ENCODE measurements at places on chromosomes 1 and 21. TPM values are rescaled to one million over a fixed set of nuclear protein-coding genes. Genes with fewer than 3 reads are reported as not detected.

The NBPF3 gene
- total RNA-seq, result 7.4 TPM

- no peak for DNase-seq
Measured at GRCh38 chr1:20474333-20474975, 11.6 kb downstream of the CAMK2N1 start.

DNA sequence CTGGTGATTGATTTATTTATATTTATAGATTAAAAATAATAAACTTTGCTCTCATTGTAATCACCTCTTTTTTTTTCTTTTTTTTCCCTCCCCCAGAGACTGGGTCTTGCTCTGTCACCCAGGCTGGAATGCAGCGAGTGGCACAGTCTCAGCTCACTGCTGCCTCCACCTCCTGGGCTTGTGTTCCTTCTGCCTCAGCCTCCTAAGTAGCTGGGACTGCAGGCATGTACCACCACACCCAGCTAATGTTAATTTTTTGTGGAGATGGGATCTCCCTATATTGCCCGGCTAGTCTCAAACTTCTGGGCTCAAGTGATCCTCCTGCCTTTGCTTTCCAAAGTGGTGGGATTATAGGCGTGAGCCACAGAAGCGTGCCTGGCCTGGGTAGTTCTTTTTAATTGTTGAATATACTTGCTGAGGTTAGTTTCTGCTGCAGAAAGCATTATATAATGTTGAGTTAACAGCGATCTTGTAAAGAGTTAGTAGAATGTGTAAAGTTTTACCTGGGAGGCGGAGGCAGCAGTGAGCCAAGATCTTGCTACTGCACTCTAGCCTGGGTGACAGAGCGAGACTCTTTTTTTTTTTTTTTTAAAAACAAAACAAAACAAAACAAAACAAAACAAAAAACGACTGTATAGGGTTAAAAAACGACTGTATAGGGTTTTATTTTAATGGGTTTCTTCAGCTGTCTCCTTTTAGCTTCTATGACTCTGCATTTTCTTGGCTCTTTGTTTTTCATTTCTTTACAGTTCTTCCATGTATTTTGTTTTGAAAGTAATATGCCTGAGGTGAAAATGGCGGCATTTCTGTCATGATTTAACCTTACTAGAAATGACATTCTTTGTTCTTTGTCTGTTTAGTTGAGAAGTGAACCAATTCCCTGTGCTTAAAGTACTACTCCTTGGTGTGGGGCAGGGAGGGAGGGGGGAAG lies 82.7 kb downstream of the CAMTA1 start:
- no peak for DNase-seq

The GNG12 gene
- total RNA-seq, result 203 TPM

DNA sequence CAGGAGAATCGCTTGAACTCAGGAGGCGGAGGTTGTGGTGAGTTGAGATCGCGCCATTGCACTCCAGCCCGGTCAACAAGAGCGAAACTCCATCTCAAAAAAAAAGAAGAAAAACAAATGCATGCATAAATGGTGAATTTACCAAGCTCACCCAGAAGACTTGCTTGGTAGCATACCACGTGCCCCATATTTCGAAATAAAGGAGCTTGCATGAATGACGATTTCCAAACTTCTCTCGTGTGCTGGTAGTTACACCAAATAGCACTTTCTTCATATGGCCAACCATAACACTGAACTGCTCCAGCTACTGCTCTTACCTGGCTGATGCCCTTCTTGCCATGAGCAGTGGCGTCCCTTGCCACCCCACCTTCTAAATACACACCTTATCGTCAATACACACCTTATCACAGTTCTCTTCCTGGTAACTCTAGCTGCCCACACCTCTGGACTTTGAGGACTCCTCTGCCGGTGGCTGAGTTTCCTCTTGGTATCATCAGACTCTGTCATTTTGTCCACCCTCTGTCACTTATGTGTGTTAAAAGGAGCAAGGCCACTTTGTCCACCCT lies 2.8 kb downstream of the DOP1B start:
- no peak for DNase-seq

DNA sequence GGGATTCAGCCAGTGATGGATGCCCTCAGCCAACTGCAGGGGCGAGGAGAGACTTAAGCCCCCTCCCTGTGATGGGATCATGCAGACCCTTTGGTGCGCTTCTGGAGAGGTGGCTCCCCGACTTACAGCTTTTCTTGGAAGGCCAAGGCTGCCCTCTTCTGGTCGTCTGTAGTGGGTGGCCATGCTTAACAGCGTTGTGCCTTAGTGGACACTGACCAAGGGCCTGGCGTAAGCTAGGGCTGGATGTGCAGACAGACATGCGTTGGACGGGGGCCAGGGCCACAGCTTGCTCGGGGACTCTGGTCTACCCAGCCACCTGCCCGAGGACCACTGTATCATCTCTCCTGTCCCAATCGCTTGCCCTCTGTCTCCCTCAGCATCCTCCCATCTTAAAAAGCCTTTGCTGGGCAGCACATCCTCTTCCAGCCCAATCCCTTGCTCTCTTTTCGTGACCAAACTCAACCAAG lies 5.5 kb downstream of the AZIN2 start:
- no peak for DNase-seq

- peak; percentile 22 for DNase-seq
Measured at GRCh38 chr1:154221278-154222001, 685 bp downstream of the UBAP2L start.

GRCh38 chr1:180928331-180929230 lies 15.9 kb downstream of the KIAA1614 start:
- no peak for DNase-seq

- no peak for DNase-seq
Measured at GRCh38 chr1:184770181-184770979, 15.7 kb upstream of the EDEM3 start.

DNA sequence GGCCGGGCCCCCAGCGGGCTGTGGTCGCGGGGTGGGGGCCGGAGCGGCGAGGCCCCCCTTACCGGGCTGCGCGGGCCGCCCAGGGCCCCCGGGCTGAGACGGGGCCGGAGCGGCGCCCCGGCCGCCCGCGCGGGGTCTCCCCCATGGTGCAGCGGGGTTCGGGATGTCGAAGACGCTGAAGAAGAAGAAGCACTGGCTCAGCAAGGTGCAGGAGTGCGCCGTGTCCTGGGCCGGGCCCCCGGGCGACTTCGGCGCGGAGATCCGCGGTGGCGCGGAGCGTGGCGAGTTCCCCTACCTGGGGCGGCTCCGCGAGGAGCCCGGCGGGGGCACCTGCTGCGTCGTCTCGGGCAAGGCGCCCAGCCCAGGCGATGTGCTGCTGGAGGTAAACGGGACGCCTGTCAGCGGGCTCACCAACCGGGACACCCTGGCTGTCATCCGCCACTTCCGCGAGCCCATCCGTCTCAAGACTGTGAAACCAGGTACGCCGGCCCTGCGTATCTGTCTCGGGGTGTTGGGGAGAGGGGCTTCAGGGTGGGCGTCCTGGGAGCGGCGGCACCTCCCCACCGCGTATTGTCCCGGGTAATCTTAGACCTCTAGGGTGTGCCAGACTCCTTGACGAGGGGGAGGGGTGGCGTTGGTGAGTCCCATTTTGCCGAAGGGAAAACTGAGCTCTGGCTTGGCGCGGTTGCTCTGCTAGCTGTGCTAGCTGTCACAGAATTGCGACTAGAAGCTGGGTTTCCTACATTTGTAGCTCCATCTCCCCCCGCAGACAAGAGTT lies 745 bp downstream of the MAGI3 start:
- peak; percentile 56 for DNase-seq

- no peak for DNase-seq
Measured at GRCh38 chr1:226882631-226883409, 12.4 kb downstream of the PSEN2 start.

DNA sequence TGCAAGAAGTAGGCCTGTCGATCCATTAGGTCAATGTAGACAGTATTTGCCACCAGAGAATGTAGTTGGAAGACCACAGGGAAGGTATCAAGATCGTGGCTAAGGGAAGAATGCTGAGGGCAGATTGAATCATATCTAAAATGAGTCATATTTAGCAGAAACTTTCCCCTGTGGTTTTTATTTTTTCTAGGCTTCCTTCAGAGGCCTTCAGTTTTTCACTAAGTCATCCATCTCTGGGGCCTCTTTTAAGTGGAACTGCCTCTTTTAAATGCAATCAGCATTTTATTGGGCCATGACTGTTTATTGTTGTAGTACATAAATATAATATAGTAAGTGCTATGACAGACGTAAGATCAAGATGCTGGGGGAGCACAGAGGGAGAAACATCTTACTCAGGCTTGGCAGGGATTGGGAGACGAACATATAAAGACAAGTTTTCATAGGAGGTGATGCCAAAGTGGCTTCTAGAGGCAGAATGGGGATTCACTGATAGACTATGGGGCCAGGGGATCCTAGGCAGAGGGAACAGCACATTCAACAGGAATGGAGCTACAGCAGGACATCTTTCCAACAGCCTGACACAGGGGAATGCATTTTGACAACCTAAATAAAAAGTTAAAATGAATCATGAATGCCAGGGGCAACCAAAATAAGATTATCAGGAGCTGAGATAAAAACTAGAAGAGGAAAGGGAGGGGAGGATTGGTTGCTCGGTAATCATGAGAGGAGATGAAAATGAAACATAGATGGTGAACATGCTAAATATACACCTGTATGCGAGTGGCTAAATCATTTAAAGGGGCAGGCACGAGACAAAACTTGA lies 20.1 kb downstream of the UBE2U start:
- peak; percentile 85 for DNase-seq

The SPATA1 gene
- 0.56 TPM for total RNA-seq

DNA sequence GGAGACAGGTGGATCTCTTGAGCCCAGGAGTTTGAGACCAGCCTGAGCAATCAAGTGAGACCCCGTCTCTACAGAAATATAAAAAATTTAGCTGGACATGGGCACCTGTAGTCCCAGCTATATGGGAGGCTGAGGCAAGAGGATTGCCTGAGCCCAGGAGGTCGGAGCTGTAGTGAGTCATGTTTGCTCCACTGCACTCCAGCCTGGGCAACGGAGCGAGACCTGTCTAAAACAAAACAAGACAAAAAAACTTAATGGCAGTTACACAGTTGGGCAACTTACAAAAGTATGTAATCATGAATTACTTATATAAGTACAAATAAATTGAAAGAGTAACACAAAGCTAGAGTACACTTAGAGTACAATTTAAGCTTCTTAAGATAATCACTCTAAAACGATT lies 25.2 kb downstream of the RC3H1 start:
- DNase-seq, result no peak

GRCh38 chr1:226027538-226028217 lies 28.5 kb upstream of the SDE2 start:
- DNase-seq, result no peak

DNA sequence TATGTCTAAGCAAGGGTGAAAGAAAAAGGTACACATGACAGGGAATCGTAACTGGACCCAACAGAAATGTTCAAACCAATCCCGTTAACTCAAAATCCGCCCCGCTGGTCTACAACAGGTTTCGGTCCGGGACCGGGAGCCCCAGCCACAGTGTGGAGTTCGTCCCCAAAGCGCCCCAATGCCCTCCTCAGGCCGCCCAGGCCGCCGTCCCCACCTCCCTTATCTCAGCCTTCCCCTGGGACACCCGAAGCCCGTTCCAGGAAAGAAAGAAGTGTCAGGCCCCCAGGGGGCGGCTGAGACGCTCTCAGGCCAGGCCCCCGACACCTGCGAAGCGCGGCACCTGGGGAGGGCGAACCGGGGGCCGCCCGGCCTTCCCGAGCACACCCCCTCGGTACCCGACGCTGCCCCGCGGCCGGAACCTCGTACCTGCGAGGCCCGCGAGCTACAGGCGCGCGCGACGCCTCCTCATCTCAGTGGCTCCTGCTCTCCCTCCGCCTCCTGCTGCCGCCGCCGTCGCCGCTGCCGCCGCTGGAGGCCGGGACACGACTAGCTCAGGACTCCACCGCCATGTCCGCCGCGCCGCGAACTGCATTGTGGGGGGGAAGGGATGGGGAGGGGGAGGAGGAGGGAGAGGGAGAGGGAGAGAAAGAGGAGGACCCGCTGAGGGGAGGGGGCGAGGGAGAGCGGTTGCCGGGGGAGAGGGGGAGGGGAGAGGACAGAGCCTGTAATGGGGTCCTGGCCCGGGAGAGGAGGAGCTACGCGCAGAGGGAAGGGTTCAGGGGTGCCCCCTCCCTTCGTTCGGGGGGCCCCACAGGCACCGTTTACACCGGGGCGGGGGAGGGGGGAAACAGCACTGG lies at the start of gene TUT4:
Gene TUT4 (minus strand): TSS at position 588 of the 857 bp plus-strand sequence. CDS start 26,812 bp downstream, outside the sequence.
- peak; percentile 60 for DNase-seq

The VHLL gene
- total RNA-seq, result not detected

The DDR2 gene
- total RNA-seq, result 0.41 TPM

DNA sequence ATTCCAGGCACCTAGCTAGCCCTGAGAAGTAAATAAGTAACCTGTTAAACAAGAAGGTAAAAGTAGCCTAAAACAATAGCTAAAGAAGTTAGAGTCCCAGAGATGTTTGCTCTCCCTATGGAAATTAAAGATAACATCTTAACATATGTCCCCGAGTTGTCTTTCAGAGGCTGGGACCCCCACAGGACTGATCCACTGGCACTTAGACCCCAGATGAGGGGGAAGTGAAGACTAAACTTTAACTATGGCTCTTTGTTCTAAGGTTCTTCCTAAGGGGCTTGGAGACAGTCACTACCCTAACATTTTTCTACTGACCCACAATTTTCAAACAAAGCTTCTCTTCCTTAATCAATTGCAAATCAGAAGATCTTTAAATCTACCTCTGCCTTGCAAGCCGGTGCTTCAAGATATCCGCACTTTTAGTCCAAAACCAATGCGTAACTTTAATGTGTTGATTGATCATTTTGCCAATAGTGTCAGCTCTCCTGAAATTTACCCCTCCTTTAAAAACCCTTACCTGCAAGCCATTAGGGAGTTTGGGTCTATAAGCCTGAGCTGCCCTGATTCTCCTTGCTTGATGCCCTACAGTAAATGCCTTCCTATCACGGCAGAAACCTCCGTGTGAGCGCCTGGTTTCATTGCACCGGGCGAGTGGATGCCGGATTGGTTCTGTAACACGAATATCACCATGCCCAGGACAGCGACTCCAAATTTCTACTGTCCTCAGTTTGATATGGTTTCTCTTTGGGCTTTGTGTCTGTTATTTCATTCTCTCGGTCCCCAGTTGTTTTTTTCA lies 404.4 kb downstream of the SIPA1L2 start:
- no peak for DNase-seq

- DNase-seq, result peak; percentile 91
Measured at GRCh38 chr21:41612674-41613532, 104.9 kb upstream of the TMPRSS2 start.

The EDARADD gene
- 6.3 TPM for total RNA-seq

DNA sequence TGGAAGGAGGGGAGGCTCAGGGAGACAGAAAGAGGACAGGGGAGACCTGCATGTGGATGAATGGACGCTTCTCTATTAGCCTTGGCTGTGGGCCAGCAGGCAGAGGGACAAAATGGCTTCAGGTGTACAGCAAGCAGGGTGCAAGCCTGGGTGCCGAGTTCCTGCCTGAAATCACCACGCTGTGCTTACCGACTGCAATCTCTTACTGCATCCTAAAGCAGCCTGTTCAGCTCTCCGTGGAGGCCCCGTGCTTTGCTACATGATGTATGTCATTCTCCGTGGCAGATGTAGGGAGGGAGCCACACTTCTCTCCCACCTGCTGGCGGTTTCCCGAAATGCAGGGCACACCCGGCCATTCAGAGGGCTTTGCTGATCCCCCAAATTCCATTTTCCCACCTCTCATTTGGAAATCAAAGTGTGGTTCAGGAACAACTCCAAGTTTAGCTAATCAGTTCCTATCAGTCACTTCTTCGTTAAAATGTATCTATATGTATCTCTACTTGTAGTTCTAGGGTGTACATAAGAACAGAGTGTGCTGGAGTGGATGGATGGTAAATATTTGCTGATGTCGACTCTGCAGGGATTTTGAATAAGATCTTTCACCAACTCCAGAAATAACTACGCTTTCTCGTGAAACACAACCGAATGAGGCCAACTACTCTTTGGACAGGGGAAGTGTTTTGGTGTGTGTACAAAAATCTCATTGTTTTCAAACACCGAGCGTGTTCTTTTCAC lies 122.3 kb upstream of the BACE2 start:
- no peak for DNase-seq

- DNase-seq, result no peak
Measured at GRCh38 chr1:205626216-205626615, 5.6 kb downstream of the ELK4 start.

Measured in foreskin keratinocyte (primary cell).